Endodermal cell (in vitro differentiated cells): ENCODE measurements at places on chromosomes 12 and 14.
A peak's percentile ranks its signal among the peaks of the same experiment; 100 is the strongest.

DNA sequence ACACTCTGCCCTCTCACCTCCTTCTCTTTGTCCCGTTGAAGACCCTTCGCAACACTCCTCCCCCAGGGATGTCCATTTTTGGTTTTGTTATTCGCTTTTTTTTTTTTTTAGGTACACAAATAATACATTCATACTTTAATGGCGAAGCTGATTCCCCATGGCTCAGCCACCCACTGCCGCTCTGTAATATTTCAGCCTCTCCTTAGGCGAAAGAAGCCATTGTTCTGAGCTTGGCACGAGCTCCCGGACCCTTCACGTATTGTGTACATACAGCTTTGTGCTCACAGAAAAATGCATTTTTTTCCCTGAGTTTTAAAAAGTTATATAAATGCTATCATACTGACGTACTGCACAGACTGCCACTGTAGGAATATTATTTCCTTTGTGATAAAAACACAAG is 115.0 kb downstream of the TMEM132C start:
- no peak for DNase-seq

DNA sequence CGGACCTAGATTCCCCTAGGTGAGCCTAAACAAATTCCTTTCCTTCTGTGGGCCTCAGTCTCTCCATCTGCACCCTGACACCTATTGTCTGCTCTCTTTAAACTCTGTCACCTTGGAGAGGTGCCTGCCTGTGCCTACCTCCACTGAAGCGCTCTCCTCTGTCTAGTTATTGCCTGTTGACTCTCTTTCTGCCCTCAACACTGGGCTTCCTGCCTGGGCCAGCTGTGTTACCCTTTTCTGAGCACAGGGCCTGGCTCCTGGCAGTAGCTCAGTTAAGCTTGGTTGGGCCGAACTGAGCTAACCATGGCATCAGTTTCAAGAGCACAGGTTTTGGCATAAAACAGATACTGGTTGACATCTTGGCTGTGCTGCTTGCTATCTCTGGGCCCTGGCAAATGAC is 43.5 kb downstream of the PRMT8 start:
- DNase-seq: no peak

GRCh38 chr14:89697281-89698060 is 257.1 kb downstream of the EFCAB11 start:
- no peak for DNase-seq

- no peak for DNase-seq
Observed at GRCh38 chr12:72522411-72522810, 250.2 kb downstream of the TRHDE start.

DNA sequence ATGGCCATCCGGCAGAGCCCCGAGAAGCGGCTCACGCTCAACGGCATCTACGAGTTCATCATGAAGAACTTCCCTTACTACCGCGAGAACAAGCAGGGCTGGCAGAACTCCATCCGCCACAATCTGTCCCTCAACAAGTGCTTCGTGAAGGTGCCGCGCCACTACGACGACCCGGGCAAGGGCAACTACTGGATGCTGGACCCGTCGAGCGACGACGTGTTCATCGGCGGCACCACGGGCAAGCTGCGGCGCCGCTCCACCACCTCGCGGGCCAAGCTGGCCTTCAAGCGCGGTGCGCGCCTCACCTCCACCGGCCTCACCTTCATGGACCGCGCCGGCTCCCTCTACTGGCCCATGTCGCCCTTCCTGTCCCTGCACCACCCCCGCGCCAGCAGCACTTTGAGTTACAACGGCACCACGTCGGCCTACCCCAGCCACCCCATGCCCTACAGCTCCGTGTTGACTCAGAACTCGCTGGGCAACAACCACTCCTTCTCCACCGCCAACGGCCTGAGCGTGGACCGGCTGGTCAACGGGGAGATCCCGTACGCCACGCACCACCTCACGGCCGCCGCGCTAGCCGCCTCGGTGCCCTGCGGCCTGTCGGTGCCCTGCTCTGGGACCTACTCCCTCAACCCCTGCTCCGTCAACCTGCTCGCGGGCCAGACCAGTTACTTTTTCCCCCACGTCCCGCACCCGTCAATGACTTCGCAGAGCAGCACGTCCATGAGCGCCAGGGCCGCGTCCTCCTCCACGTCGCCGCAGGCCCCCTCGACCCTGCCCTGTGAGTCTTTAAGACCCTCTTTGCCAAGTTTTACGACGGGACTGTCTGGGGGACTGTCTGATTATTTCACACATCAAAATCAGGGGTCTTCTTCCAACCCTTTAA is 1.5 kb downstream of the FOXG1 start:
- peak; percentile 95 for DNase-seq

GRCh38 chr14:55588259-55588699 is 8.3 kb downstream of the KTN1 start:
- DNase-seq: no peak

DNA sequence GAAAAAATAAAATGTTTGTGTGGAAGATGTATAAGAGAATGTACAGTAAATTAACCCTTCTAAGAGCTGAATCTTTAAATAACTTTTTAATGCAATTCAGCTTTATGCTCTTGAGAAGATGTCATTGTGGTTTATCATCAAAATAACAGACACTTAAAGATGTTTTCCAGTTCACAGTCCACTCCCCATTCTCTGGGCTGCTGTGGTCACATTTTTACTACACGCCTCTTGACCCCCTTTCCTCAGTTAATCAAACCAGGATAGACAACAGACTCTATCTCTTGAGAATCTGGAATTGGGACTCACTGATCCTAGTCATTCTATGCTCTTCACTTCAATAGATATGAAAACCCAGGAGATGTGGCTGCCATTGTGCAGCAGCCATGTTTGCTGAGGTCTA is 24.7 kb upstream of the OR6J1 start:
- no peak for DNase-seq

- no peak for DNase-seq
Observed at GRCh38 chr12:57099047-57099714, 10.3 kb downstream of the NAB2 start.

DNA sequence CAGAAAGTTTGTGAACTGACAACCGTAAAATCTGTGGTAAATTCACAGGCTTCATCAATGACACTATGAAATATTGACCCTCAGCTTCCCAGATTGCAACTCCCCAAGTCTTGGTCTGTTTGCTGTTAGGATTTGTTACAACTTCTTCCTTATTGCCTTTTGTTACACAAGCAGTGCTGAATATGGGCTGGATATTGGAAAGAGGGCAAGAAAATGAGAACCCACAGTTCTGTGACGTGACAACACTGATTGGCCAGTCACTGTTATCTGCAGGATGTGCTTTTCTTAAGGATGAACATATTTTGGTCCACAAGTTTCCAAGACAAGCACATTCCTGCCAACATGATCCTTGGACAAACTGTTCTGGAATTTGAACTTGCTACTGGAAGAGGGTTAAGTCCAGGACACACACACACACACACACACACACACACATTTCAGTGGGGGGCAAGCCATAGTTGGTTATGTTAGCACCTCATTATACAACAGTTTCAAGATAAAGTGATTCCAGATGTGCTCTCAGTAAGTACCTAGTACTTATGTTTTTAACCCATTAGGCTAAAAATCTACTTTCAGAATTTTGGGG is 16.6 kb upstream of the SLC38A2 start:
- DNase-seq: peak; percentile 40

- DNase-seq: no peak
Observed at GRCh38 chr12:68198507-68199086, 27.0 kb downstream of the IL26 start.

GRCh38 chr14:93184391-93185348 is at the start of the genes LYSET and MOAP1:
TSS of gene LYSET (plus strand) at chr14:93185317. CDS start at chr14:93185406, 89 bp downstream.
TSS of gene MOAP1 (minus strand) at chr14:93184897. CDS start at chr14:93184242, 655 bp downstream.
- peak; percentile 96 for DNase-seq

DNA sequence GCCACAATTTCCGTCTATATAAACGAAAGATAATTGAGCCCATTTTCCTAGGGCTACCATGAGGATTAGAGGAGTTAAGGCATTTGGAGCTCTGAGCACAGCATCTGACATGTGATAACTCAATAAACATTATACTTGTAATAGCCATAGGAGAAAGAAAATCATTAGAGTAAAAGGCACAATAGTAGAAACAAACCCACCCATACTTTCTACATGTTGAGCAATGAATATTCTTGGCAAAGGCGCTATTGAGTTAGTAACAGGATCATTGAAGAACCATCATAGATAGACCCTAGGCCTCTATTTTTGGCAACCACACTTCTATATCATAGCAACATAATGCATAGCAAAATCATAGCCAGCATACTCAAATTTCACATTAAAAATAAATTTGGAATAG is 664.1 kb downstream of the NOVA1 start:
- DNase-seq: no peak

DNA sequence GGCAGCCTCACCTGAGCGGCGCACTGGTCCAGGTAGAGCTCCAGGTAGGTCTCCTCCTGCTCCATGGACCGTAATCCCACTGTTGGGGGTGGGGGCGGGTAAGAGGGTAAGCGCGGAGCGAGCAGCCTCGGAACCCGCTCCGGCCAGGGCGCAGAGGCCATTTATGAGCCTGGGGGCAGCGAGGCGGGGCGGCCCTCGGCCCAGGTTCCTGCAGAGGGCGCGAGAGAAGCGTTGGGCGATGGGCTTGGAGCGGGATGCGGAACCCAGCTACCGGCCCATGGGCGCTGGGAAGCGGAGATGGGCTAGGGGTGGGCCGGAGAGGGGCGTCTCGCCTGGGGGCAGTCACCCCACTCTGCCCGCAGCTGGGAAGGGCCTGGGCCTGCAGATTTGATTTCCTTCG is at the start of gene TBPL2:
Gene TBPL2, minus strand, starts transcription at position 232 of the 400 bp plus-strand sequence. Its CDS starts 167 bp downstream, at position 65.
- DNase-seq: peak; percentile 94
